Myometrial cell (primary cell): ENCODE measurements at places on chromosomes 7 and 10. TPM values are rescaled to one million over a fixed set of nuclear protein-coding genes. Genes with fewer than 3 reads are reported as not detected.

PKD1L1 gene
- 0.18 TPM in 1 of 2 replicates, not detected in the other for total RNA-seq

CALHM1 gene
- not detected in 2 replicates for total RNA-seq

ARMS2 gene
- total RNA-seq, result not detected in 2 replicates

KAZALD1 gene
- 9.4 and 9.8 TPM in 2 replicates for total RNA-seq
